ENCODE measurements at places on chromosomes 1 and 21.
A peak's percentile ranks its signal among the peaks of the same experiment; 100 is the strongest.

- no peak for DNase-seq
Measured at GRCh38 chr1:208151728-208152598, 92.2 kb downstream of the PLXNA2 start.

- no peak for DNase-seq
Measured at GRCh38 chr1:217585577-217585976, 45.3 kb downstream of the GPATCH2 start.

GRCh38 chr1:158002631-158003405 lies 9.4 kb downstream of the KIRREL1 start:
- DNase-seq: no peak

GRCh38 chr1:2141025-2141424 lies 53.5 kb downstream of the FAAP20 start:
- no peak for DNase-seq

DNA sequence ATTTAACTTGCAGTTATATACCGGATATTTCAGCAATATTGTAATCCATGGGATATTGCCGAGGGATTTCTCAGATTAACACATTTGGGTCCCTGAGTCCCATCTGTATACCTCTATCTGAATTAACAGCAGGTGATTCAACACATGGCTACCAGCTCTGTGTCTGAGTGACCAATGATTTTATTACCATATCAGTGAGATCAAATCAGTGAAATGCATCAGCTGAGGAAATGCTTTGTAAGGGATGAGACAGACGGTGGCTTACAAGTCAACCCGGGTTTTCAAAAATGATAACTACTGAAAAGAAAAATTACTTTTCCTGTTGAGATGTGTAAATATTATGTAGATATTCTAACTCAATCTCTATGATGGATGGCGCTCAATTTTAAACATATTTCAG lies 504.1 kb upstream of the PKN2 start:
- no peak for DNase-seq

- DNase-seq: peak; percentile 31
Measured at GRCh38 chr21:38914528-38915293, 109.0 kb downstream of the ETS2 start.

DNA sequence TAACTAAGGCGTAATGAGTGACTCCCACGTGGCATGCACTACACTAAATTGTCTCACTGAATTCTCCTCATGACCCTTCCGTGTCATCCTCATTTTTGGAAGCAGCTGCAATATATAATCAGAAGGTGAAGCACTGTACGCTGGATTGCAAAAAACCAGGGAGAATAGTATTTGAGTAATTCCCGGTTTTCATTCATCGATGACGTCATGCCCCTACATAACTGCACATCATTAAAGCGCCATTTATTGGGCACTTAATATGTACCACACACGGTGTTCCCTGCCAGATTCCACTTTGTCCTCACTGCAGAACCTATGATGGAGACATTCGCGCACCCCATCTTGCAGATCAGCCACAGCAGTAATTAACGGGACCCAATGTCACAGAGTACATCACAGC lies 41.0 kb downstream of the DHRS3 start:
- no peak for DNase-seq

DNA sequence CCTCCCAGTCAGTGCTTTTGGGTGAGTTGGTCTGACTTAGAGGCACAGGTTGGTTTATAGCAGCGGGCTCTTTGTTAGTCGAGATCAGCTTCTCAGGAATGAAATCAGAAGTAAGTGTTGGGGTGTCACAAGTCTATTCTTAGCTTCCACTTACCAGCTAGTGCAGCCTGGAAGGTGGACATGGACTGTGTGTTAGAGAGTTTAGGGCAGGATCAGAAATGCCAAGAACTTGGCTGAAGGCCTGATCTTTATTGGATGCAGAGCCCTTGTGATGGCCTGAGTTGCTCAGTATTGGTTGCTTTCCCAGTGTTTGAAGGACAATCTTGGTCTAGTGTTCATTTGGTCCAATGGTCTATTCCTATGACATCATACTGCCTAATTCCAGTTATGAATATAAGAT lies 377.0 kb upstream of the USP24 start:
- DNase-seq: no peak

DNA sequence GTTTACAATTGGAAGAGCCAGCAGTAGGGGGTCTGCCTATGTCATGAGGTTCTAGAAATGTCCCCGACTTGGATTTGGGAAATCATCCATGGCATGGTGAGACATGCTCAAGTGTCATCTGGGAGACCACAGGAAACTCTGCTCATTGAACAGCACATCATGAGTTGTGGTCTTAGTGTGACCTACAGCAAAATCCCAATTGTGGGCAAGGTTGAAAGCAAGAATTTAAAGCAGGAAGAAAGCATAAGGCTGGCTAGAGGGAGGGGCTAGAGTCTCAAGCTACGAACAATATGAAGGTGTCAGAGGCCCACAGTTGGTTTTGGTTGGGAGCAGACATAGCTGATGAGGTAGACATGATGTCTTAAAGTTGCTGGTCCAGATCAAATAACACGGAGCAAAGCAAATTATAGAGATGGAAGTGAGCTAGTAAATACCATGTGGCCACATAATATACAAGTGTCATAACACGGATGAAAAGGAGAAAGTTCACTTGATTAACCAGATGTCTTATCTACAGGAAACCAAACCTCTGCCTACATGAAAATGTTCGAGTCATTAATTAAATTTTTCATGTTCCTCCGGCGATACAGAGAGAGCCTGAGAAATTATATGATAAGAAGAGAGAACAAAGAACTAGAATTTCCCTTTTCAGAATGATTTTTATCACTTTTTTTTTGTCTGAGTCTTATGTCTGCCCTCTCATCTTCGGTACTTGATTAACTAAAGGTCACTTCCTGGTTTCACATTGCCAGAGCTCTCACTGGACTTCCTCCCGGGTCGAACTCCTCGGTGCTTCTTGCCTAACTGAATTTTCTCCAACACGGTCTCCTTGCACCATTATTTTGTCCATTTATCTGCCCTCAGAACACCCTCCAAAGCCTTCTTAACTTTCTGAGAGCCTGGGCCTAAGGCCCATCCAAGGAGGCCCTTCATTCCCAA lies 67.5 kb upstream of the DUSP10 start:
- peak; percentile 30 for DNase-seq

GRCh38 chr1:24206083-24206464 lies 19.0 kb upstream of the IFNLR1 start:
- DNase-seq: no peak

GRCh38 chr1:152024223-152024622 lies 12.6 kb downstream of the S100A11 start:
- DNase-seq: no peak

GRCh38 chr1:10399444-10399941 lies 629 bp downstream of the PGD start:
- peak; percentile 55 for DNase-seq

DNA sequence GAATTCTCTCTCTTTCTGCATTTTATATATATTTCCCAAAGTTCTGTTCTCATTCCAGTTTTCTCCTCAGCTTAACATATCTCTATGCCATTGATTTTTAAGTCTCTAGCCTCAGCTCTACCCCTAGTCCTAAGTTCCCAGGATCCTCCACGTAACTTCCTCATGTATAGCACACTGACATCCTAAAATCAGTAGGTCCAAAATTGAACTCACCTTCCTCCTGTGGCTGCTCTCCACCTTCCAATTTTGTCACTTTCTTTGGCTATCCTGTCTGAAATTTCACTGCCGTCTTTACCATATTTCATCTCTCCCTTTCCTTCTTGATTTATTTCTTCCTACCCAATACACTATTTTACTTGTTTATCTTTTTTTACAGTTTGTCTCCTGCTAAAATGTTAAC lies 1.5 kb downstream of the SLAMF6 start:
- DNase-seq: no peak

DNA sequence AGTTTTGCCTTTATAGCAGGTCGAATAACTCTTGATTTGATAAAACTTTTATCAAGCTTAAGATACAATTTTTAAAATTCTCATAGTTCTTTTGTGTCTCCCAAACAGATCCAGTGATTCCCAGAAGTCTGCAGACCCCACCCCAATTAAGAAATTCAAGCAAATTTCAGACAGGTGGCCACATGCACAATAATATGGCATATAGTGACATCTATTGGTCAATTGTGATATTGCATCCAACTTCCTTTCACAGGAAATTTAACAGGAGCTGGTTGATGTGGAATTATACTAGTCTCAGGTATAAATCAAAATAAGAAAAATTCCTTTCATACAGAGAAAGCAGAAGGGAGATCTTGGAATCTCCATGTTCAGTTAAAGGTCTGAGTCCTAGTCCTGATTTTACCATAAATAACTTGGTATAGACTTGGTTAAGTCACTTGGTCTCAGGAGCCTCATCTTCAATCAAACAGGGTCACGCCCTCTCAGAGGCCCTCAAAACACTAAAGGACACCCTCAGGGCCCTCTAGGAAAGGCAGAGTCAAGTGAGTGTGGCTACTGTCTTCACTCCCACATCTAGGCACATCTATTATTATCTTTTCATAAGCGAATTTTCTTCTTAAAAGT lies 24.1 kb downstream of the PIGM start:
- DNase-seq: peak; percentile 38

DNA sequence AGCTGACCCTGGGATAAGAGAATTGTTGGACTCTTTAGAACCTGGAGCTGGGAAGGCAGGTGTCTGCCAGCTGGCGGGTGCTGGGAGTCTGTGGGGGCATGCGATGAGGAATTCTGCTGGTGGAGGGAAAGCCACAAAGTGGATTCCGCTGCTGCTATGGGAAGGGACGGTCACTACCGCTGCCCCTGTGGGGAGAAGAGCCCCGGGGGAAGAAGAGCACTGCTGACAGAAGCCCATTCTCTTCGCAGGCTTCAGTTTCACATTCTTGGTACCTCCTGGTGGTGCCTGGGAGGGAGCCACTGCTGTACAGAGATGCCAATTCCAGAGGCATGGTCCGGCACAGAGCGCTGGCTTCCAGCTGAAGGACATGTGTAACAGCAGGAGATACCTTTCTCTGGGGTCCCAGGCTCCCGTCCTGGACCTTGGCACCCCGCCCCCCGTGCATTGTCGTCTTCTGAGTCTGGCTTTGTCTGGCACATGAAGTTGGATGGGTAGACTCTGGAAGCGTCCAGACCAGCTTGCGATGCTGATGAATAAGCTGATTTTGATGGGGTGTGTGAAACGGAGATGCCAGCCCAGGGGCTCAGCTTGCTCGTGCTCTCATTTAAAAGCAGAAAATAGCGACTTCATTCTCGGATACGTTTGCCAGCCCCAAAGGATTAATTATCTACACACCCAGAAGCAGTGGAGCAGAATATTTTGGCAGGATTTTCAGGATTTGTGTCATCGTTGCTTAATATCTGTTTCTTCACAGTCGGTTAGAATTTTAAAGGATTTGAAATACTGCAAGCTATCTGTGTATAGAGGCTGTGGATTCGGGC lies 13.2 kb downstream of the PDXK start:
- DNase-seq: peak; percentile 77

DNA sequence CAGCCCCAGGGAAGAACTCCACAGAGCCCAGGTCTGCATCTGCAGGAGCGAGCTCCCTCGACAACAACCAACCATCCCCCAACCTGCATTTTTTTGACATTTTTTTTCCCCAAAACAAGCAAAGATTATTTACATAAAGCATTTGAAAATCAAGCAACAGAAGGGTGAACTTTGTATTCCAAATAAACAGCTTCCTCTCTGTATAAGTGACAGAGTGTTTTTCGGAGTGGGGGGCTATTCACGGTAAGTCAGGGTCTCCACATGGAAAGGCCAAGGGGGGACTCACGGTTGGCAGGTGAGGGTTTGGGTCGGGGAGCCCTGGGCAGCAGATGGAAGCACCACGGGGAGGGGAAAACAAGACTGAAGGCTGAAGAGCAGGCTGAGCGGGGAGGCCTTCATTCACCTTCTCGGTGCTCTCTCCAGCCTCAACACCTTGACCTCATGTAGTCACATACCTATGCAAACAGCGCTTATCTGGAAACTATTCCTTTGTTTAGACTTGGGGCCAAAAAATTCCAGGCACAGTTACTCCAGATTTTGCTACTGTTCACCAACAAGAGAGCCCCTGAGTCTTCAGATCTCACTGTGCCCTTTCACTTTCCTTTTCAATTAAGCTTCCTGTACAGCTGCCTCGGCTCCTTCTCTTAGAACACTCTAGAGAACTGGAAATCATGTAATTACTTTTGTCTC lies 27.6 kb downstream of the C2CD2 start:
- peak; percentile 55 for DNase-seq

GRCh38 chr1:179818743-179819173 lies 58.8 kb downstream of the TOR1AIP2 start:
- peak; percentile 50 for DNase-seq

DNA sequence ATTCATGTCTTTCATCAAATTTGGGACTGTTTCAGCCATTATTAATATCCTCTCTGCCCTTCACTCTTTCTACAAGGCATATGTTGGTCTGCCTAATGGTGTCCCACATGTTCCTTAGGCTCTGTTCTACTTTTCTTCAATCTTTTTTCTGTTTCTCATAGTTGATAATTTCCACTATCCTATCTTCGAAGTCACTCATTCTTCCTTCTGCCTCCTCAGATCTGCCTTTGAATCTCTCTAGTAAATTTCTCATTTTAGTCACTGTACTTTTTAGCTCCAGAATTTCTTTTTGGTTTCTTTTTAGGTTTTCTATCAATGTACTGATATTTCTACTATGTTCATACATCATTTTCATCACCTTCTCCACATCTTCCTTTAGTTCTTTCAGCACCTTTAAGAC lies 20.0 kb upstream of the NIBAN1 start:
- no peak for DNase-seq

- DNase-seq: no peak
Measured at GRCh38 chr1:36463463-36463802, 751 bp downstream of the MRPS15 start.

GRCh38 chr21:40732253-40733023 lies 114.5 kb downstream of the DSCAM start:
- no peak for DNase-seq

GRCh38 chr21:26948194-26948593 lies 18.7 kb downstream of the ADAMTS5 start:
- peak; percentile 79 for DNase-seq

DNA sequence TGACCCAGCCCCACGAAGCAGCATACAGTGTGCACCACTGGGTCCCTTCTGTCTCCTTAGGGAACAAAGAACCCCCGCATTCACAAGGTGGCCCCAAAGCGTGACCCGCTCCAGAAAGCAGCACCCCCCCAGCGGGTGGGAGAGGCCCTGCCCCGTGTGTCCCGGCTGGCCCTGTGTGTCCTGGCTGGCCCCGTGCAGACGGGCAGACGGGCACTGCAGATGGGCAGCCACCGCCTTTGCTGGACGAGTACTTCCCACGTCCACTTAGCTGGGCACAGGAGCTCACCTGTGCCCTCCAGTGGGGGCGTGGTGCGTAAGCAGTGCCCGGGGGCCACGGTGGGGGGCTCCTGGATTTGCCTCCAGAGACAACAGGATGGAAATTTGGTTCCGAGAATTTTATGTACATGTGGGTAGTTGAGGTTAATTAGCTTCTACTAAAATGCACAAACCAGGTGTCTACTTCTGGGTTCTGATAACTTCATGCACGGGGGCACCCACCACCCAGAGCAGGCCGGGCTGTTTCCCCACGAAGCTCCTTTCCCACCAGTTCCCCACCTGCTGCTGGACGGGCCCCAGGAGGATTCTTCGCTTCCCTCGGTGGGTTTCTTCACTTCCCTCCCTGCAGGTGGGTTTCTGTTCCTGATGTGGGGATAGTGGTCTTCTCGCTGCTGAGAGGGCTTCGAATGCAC lies 33.2 kb upstream of the SLC19A1 start:
- no peak for DNase-seq

GRCh38 chr1:234452406-234452965 lies 26.5 kb downstream of the TARBP1 start:
- DNase-seq: no peak

- DNase-seq: no peak
Measured at GRCh38 chr1:44326024-44326701, 28.9 kb downstream of the ERI3 start.
